ENCODE measurements at places on chromosomes 1 and 21.

DNA sequence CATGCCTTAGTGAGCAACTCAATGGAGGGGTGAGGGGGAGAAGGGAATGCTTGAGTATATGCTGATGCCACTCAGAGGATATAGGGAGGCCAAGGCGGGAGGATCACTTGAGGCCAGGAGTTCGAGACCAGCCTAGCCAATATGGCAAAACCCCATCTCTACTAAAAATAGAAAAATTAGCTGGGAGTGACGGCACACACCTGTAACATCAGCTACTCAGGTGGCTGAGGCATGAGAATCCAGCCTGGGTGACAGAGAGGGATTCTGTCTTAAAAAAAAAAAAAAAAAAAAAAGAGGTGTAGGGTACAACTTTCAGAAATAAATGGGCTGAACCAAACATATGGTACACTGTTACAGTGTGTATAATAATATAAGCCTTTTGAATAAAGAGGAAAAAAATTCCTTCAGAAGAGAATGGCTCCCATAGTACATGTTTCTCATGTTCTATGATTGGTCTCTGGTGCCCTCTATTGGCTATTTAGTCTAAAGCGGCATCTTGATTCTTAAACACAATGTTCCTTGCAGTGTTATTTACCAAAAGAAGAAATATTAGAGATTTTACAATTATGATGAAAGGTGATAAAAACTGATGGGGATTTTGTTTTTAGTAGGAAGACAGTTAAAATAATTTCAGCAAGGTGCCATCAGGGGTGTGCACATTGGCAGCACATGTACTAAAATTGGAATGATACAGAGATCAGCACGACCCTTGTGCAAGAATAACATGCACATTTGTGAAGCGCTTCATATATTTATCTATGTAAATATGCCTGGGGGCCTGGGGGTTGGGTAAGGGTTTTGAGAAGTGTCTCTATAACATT lies 109.8 kb downstream of the PATJ start:
- DNase-seq: peak; percentile 92

- DNase-seq: no peak
These were observed 175.9 kb upstream of the NR5A2 start for GRCh38 chr1:199851439-199852140.

DNA sequence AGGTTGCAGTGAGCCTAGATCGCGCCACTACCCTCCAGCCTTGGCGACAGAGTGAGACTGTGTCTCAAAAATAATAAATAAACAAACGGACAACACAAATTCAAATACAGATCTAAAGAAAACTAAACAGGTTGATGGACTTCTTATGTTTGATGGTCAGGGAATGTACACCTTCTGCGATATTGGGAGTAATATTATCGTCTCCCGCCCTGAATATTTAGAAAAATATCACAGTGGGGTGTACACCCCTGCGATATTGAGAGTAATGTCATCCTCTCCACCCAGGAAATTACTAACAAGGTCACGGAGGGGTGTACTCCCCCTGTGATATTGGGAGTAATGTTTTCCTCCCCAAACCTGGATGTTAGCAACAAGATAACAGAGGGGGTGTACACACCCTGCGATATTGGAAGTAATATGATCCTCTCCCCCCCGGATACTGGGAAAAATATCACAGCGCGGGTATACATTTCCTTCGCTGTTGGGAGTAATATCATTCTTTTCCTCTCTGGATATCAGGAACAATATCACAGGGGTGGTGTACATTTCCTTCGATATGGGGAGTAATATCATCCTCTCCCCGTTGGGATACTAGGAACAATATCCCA lies 1.4 kb upstream of the CFAP298 start:
- DNase-seq: no peak

- DNase-seq: no peak
These were observed 157.9 kb downstream of the CASZ1 start for GRCh38 chr1:10638559-10639005.

DNA sequence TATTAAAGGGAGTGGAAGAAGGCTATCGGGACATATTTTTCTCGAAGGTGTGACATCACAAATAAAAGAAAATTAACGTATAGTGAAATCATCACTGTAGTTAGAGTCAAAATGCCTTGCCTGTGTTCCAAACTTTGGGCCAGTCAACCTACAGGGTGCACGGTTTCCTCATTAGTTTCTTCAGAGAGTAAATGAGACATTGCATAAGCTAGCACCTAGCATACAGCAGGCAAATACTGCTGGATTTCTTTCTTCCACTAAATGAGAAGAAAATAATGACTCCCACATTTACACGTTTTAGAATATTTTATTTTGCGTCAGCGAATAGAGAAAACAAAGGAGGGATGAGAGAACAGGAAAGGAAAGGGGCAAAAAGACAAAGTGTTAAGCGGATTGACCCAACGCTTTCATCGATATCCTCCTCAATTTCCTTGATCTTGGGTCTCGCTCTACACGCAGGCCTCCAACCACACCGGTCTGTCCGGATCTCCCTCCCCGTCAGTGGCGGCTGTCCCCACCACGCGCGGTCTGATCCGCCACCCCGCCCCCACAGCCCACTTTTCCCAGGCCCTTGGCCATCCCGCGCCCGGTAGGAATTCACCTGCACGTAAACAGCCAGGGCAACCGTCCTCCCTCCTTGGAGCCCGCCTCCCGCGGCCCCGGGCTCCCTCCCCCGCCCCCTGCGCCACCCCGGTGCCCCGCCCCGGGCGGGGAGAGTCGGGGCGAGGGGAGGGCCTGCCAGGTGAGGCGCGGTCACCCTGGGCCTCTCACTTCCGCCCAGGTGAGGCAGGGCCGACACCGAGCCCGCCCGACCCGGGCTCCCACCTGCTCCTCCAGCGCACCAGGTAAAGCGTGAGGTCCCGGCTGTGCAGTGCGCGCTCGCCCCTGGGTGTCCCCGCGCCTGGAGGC lies at the start of gene PATJ:
Gene PATJ (plus strand): TSS at position 770 of the 909 bp plus-strand sequence. CDS start 20,413 bp downstream, outside the sequence.
- DNase-seq: peak; percentile 31

DNA sequence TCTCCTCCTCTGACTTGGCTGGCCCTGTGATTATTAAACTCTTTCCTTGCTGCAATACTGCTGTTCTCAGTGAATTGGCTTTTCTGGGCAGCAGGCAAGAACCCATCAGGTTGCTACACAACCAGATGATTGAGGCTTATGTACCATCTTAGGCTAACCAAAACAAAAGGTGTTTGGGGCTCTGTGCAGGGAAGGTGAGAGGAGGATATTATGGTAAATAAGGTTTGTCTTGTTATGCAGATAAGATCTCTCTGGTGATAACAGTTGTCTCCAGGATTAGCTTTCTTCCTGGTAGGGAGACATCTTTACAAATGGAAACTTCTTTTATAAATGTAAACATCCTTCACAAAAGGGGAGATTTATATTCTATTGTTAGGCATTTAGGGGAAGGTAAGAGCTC lies 44.5 kb upstream of the GORAB start:
- no peak for DNase-seq

GRCh38 chr1:150552128-150552910 lies 3.1 kb downstream of the ADAMTSL4 start:
- peak; percentile 81 for DNase-seq

GRCh38 chr1:190353538-190354101 lies 124.0 kb downstream of the BRINP3 start:
- DNase-seq: no peak

GRCh38 chr1:48627486-48627885 lies 149.2 kb downstream of the BEND5 start:
- DNase-seq: no peak

DNA sequence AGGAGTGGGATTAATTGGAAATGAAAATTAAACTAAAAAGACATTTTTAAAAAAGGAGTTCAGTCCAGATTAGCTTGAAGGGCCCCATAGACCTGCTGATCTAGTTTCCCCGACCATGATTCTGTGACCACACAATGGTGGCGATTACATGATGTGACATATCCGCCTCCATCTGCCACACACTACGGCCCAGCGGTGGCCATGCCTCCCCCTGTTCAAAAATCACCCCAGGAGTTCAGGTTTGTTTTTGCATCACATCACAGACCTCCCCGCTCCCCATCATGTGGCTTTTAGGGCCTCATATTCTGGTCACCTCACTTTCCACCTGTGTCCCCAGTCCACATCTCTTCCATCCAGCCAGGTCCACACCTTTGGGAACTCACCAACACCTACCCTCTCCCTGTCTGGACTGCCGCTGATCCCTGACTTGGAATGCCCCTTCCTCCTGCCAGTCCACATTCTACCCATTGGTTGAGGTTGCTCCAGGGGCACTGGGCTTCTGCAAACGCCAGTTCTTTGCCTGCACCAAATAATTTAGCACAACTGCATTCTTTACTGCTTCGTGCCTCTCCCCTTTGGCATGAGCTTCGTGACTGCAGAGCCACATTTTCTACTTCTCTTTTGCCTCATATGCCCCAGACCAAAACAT lies 38.9 kb downstream of the CD247 start:
- DNase-seq: no peak

GRCh38 chr1:14571810-14572767 lies 26.4 kb upstream of the KAZN start:
- DNase-seq: peak; percentile 5

DNA sequence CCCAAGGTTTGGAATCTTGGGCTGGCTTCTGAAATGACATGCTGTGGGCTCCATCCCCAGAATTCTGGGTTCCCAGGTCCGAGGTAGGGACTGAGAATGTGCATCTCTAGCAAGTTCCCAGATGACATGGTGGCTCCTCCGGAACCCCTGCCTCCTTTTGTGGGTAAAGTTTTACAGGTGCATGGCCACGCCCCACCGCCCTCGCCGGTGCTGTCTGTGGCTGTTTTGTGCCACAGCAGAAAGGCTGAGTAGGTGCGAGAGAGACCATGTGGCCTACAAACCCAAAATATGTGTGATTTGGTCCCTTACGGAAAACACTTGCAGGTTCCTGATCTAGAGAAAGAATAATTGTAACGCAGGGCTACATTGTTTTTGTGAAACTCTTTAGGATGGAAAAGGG lies 30.9 kb downstream of the SKI start:
- DNase-seq: no peak

DNA sequence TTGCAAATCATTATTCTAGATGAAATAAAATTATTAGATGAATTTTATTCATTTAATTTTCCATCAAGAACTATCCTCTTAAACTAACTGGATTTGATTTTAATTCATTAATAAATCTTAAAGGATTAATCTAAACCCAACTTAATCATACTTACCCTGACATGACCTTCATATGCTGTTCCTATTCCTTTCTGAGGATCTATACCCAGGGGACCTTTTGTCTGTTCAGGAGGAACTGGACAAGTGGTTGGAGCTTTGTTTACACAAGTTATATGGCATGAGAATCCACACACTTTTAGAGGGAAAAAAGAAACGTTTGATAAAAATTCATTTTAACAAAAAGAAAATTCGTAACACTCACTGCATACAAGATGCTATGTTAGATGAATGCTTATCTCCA lies 95.2 kb downstream of the COQ8A start:
- DNase-seq: no peak

- DNase-seq: no peak
These were observed 120.1 kb upstream of the SGIP1 start for GRCh38 chr1:66413838-66414175.

DNA sequence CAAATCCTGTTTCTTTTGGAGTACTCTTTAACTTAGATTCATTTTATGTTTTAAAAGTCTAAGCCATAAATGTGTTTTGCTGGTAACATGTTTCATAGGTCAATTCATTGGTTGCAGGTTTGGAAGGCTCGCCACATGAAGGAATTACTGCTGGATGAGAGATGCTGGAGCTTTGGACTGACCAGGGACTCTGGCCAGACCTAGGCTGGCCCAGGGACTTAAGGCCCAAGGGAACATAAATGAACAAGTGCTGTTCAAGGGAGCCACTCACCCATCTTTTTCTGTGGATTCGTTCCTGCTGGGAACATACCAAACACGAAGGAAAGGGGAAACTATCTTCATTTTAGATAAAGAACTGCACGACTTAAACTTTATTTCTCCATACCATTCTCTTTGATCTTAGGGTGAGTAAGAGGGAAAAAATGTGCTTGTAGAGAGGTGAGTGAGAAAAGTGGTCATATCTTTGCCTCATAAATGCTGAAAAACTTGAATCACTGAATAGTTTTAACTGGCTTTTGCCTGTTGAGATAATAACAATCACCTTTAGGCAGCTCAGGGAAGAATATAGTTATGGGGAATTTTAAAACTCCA lies 15.3 kb upstream of the SHCBP1L start:
- DNase-seq: no peak

DNA sequence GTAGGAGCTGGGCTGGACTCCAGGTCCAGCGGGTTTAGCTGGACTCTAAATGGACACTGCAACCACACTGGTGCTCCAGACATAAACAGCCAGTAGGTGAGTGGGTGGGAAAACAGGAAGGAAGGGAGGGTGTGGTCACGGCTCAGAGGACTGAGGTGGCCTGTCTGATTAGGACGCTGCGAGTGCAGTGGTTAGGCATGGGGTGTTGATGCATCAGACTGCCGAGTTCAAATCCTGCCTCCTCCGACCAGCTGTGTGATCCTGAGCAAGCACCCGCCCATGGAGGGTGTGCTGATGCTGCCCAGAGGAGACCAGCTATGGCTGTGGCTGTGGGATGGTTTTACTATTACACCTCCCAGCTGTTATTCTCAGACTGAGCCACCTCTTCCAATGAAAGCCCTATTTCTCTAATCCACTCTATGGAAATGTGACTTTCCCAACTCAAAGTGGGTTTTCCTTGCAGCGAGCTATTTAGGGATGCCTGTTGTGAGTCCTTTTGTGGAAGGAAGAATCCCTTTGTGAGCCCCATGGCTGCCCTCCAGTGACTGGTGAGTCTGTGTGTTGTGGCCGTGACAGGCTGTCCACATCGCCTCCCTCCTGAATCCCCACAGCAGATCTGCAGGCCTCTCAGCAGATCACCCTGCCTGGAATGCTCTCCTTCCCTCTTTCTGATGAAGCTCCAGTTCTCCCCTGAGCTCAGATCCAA lies 56.6 kb upstream of the EDN2 start:
- DNase-seq: peak; percentile 43

Data from hematopoietic multipotent progenitor cell treated with erythropoietin and hydrocortisone succinate and interleukin-3 and kit ligand, for 6 days (in vitro differentiated cells).